ENCODE measurements at places on chromosomes 5 and 9.

- no peak for DNase-seq
These were observed 25.3 kb downstream of the DAP start for GRCh38 chr5:10735569-10736276.

GRCh38 chr9:86464242-86464641 is 110.0 kb upstream of the TUT7 start:
- DNase-seq: no peak

DNA sequence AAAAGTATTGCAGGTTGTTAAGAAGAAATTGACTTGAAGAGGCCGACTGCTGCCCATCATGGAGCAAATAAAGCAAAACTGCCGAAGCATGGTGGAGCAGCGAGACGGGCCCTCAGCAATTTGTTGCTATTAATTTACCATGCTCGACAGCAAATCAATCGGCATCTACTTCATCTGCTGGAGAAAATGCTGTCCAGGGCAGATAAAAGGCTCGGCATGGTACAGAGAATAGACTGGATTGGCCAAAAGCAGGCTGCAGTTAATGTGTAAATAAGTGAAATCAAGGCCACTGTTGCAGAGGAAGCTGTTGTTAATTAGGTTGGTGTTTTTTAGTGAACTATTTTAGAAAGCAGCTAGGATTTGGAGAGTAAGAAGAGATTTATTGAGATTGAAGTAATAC is 8.3 kb downstream of the TLE4 start:
- no peak for DNase-seq

- DNase-seq: no peak
These were observed 57.2 kb downstream of the MARCHF3 start for GRCh38 chr5:126973193-126973592.

- no peak for DNase-seq
These were observed 18.2 kb downstream of the PPP2R2B start for GRCh38 chr5:146860213-146860893.

DNA sequence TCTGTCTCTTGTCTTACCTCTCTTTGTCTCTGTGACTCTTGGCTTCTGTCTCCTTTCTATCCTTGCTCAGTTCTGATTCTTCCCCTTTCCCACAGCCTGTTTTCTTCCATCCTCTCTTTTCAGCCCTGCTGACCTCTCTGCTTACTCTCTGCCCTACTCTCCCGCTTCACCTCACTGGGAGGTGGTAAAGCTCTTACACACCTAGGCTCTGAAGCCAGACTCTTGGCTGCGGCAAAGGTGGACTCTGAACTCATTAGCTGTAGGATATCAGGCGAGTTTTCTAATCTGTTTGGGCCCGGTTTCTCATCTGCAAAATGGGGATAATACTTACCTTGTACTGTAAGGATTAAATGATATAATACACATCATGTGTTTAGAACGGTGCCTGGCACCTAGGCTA is 11.1 kb downstream of the PCDH1 start:
- no peak for DNase-seq

- no peak for DNase-seq
These were observed 461.8 kb upstream of the RIOK2 start for GRCh38 chr5:97644896-97645295.

GRCh38 chr5:137607771-137608170 is 108.6 kb upstream of the SPOCK1 start:
- no peak for DNase-seq

GRCh38 chr5:113578091-113578490 is 64.6 kb downstream of the YTHDC2 start:
- DNase-seq: no peak

DNA sequence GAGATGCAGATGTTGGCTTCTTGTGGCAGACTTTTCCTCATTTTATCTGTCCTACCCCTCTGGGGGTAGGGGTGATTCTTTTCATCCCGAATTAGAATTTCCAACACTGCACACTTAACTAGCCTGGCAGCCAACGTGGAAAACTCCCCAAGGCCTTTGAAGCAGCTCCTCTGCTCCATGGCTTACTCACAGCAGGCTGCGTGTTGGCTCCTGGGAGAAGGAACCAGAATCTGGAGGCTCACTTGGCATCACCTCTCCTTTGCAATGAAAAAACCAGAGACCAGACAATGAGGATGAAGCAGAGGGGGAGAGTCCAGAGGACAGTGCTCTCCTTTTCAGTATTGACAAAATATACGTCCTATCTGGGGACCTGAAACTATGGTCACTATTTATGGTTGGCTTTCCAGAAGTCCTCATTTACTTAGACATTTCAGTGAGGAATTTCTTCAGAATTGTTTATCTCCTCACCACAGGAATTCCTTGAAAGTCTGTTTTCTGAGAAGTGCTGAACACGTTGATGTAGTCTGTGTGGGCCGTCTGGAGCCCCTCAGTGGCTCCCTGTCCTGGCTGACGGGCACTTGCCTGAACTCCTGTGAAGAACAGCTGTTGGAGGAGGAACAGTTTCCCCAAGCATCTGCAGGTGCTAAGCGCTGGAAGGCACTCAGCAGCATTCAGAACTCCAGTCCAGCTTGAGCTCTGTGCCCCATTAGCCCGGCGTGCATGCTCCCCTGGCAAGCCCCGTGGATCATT is 231.3 kb downstream of the RFK start:
- peak; percentile 57 for DNase-seq

DNA sequence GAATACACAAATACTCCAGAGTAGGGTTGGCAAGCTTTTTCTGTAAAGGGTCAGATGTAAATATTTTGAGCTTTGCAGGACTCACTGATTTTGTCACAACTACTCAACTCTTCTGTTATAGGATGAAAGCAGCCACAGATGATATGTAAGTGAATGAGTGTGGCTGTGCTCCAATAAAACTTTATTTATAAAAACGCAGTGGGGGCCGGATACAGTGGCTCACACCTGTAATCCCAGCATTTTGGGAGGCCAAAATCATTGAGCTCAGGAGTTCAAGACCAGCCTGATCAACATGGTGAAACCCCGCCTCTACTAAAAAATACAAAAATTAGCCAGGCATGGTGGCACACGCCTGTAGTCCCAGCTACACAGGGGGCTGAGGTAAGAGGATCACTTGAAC is 69.1 kb downstream of the FBXW11 start:
- DNase-seq: no peak

GRCh38 chr9:114722081-114722621 is 40.2 kb upstream of the TEX48 start:
- DNase-seq: no peak

DNA sequence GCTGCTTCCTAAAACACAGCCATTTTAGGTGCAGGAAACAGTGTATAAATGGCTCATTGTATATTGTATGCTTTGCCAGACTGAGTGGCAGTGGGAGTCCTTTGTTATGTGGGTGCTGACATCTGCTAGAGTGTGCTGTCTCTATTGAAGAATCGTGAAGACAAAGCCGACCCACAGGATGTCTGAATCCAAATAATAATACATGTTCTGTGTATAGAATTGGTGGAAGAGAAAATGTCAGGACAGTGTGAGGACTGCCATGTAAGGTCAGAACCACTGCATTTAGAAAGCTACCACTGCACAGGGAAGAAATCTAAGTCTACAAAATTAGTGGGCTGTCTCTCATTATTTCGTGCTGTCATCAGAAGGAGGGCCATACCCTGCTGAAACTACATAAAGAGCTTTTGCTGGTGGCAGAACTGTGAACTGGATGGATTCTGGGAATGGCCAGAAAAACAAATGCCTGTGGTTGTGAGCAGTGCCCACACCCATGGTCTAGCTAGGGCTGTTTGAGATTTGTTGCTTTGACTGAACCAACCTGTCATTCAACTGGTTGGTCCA is 2.5 kb downstream of the IL7R start:
- DNase-seq: peak; percentile 53

DNA sequence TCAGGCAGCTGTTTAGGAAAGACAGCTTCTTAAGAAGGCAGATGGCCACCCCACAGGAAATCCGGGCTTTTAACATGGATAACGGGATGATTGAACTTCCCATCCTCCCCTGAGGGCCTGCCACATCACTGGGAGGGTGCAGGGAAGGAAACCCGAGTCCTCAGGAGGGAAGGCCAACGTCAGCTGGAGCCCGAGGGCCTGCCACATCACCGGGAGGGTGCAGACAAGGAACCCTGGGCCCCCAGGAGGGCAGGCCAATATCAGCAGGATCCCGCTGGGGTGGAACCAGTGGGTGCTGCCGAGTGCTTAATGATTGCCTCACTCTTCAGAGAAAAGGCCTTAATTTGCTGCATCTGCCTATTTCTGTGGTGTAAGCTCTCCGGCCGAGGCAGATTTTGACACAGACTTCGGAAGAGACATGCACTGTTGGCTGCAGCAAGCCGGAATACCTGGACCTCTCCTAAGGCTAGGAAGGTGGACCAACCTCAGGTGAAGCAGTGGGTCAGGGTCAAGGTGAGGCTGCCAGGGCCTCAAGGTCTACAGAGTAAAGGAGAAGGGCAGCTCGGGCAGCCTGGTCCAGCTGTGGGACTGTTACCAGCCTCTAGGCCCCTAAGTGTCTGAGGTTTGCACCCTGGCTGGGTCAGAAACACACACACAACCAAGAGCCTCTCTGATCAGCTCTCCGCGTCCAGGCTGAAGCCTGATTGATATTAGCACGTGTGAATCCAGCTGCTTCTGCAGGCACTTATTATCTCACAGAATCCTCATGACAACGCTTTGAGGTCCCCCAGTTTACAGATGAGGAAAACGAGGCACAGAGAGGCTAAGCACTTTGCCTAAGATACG is 14.8 kb upstream of the COL5A1 start:
- no peak for DNase-seq

DNA sequence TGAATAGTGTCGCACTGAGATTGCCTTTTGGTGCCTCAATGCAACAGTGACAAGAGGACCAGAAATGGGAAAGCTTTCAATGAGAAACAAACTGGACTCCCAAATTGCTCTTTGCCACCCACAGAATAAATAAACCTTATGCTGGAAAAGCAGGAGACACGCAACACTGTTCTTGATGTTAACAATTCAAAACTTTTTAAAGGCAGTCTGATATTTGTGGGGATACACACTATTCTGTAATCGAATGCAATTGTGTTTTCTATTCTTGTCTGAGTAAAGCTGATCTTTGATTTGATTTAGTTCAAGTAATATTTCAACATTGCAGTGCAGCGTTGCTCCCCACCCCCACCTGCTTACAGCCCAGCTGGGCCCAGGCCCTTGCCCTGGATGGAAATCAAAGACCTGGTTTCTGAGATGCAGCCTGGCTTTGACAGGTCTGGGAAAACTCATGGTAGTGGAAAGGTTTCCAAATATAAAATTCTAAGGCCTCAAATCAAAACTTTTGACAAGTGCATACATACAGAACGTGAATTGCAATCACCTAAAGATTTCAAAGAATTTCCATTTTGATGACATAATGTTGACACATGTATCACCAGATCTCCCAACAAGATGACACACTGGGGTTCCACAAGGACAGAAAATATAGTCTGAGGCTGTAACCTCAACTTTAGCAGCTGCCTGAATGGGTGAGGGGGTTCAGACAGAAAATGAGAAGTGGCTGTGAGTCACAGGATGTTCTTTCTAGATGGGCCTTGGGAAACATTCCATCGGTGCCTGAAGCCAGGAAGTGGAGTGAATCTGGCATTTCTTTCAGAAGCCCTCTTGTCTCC is 55.1 kb downstream of the ABCA1 start:
- DNase-seq: peak; percentile 78

DNA sequence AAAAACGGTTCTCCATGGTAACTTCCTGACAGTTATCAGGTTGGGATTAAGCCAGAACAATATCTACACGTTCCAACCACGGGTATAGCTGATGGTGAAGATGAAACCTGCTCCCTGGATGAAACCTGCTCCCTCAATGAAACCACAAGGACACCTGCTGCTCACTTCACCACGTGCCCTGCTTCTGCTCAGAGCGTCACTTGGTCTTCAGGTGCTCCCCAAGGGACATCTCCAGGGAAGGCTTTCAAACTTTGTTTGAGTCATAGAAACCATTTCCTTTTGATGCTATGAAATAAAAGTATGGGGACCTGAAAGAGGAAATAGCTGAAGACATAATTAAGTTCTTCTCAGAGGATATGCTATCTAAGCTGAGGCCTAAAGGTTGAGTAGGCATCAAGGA is 242.4 kb downstream of the MED10 start:
- DNase-seq: no peak

DNA sequence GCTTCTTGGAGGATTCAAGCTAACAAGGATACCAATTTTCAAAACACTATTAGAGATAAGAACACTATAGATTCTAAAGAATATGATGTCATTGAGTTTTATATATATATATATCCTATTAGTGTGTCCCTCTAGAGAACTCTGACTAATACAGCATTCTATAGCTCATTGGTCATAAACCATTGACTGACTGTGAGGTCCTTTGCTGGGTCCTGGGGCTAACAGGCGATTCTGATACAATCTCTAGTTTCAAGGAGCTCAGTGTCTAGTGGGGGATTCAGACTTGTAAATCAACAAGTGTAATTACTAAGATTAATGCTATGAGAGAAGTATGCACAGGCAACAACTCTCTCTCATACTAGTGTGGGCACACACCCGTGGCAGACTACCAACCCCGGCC is 234.5 kb downstream of the DENND1A start:
- DNase-seq: no peak

DNA sequence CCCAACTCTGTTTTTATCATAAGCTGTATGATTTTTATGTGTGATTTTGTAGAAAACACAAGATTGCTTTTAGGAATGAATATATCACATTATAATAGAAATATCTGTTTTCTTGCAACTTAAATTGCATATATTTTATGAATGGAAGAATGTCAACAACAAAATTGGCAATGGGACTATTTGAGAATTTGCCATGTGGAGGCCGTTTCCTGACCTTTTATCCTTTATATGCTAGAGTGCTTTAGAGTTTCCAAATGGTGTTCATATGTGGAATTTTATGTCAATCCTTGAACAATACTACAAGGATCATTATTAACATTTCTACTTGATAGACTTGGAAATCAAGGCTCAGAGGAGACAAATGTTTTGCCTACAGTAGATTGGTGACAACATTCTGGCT is 34.2 kb downstream of the ITGA1 start:
- DNase-seq: no peak

- no peak for DNase-seq
These were observed 27.3 kb downstream of the ANP32B start for GRCh38 chr9:98010445-98010844.

DNA sequence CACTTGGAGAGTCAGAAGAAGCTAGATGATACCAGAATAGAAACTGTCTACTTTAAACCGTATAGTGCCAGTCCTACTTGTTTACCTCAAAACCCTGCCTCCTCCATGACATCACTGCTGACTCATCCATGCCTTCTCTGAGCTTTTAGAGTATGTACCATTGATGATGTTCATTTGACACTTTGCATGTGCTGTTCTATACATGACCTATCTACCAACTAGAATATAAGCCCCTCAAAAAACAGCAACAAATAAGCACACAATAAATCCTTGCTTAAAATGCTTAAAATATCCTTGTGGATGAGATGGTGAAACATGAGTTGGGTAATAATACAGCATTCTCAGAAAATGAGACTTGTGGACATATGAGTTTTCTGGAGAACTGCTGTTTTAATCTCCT is 2.6 kb downstream of the CTNNAL1 start:
- DNase-seq: peak; percentile 26
